ENCODE measurements at places on chromosomes 5 and 9. TPM values are rescaled to one million over a fixed set of nuclear protein-coding genes. Genes with fewer than 3 reads are reported as not detected.
A peak's percentile ranks its signal among the peaks of the same experiment; 100 is the strongest.

EPB41L4A gene
- 5.0 TPM for total RNA-seq

FREM1 gene
- 45.1 TPM for total RNA-seq

GABRA6 gene
- total RNA-seq: not detected

TAF11L10 gene
- not detected for total RNA-seq

- no peak for DNase-seq
Observed at GRCh38 chr5:78662323-78662722, 13.8 kb upstream of the LHFPL2 start.

- DNase-seq: no peak
Observed at GRCh38 chr5:118555727-118556126, 432.6 kb downstream of the DTWD2 start.

DNA sequence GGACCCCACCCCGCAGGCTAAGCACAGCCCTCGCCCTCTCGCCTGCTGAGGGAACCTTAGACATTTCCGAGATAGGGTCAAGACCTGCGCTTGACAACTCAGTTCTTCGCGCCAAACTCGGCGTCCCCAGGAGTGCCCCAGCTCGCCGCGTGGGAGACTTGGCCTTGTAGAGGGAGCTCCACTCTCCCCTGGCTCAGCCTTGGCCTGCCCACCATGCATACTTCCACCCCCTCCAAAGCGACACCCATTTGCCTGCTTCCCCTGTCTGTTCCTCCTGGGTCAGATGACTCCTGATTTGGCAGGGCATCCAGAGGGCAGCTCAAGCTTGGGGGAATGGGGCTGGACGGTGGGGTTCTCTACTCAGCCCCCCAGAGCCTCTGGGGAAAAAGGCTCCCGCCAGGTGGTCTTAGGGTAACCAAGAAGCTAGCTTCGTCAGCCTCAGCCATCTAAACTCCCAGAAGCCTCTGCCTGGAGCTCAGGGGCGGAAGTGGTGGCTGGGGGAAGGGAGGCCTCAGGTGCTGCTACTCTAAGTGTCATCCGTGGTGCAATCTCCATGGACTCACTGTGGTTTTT lies 560 bp downstream of the DOCK2 start:
- no peak for DNase-seq

GRCh38 chr5:72145348-72145747 lies 38.1 kb downstream of the MAP1B start:
- DNase-seq: no peak

DNA sequence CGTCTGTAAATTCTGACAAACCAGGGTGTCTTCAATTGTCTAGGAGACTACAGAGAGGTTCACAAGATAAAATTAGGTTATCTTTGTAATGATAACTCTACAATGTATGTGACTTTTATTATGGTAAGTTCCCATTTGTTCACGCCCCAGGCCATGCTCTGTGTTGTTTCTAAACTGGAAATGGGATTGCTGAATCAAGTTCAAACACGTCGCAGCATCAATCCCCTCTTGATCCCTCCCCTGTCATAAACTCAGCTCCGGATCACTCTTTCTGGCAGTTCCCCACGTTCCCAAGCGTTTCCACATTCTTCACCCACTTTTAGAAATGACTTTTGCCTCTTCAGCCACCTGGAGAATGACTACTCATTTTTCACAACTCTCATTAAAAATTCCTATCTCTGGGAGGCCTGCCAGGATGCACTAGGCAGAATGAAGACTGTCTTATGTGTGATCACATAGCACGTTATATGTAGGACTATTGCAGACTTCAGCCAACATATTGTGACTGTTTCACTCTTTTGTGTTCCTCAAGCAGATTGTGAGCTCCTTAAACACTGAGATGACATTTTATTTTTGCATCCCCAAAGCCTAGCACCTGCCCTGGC lies 1124.2 kb upstream of the WWC1 start:
- no peak for DNase-seq

DNA sequence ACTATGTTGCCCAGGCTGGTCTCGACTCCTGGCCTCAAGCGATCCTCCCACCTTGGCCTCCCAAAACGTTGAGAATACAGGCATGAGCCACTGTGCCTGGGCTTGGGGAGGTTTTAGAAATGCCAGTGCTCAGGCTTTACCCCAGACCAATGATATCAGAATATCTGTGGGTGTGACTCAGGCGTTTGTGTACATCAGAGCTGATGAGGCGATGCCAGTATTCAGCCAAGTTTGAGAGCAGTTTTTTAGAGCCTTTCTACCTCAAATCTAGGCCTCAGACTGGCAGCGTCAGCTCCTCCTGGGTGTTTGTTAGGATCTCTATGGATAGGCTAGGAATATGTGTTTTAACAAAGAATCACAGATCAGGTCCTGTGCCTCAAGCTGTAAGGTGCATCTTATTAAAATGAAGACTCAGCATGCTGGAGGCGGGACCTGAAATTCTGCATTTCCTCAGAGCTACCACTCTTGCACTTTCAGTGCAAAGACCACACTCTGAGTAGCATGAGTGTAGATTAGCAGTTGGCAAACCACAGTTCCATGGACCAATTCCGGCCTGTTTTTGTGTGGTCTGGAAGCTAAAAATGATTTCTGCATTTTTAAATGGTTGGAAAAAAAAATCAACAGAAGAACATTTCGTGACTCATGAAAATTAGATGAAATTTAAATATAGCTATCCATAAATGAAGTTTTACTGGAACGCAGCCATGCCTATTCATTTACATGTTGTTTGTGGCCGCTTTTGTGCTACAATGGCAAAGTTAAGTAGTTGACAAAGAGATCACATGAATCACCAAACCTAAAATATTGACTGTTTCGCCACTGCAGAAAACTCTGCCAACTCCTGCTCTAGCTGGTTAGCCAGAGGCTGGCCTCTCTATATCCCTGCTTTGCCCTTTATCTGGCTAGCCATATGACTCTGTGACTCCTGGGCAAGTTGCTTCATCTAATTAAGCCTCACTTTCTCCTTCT lies 92.2 kb downstream of the KLF4 start:
- no peak for DNase-seq

- DNase-seq: no peak
Observed at GRCh38 chr9:126794441-126794840, 10.4 kb upstream of the ZBTB43 start.

GRCh38 chr5:65867542-65868195 lies 58.7 kb upstream of the ERBIN start:
- no peak for DNase-seq

DNA sequence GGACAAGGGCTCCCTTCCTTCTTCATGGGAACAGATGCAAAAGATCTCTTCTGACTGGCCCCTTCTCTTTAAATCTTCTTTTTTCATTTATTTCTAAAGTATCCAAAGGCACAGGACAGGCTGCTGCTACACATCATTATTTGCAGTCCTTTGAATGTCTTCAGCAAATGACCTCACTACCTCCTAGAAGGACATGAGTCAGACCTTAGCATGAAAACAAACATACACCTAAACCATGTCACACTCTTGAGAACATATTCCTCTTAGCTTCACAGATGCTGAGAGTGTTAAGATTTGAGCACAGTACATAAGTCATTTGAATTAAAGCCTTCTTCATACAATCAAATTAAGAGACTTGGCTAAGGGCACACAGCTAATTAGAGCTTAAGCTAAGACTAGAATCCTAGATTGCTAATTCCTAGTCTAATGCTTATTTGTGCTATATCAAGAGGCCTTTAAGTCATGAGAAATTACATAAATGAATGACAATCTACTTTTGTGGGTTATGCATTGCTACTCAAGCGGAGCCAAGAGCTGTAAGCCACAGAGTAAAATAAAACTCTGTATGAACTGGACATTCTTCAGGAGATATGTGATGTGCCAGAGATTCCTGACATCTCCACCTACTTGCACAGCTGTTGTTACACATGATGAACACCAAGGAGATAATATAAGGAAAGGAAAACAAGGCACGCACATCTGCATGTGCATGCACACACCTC lies 109.1 kb upstream of the PTGER4 start:
- DNase-seq: no peak

GRCh38 chr5:50969151-50970031 lies 303.0 kb downstream of the PARP8 start:
- DNase-seq: peak; percentile 68

- DNase-seq: no peak
Observed at GRCh38 chr5:142994218-142994617, 224.0 kb downstream of the ARHGAP26 start.

- no peak for DNase-seq
Observed at GRCh38 chr5:32339878-32340277, 27.1 kb upstream of the MTMR12 start.

Measured in sigmoid colon (tissue), 7 donors.